Placental pericyte (primary cell): ENCODE measurements at places on chromosomes 1 and 21. TPM values are rescaled to one million over a fixed set of nuclear protein-coding genes. Genes with fewer than 3 reads are reported as not detected.

Gene CSRP1
- 564 and 654 TPM in 2 replicates for total RNA-seq

Gene MIA3
- total RNA-seq, result 46.8 and 86.7 TPM in 2 replicates

Gene PDXK
- total RNA-seq, result 96.1 and 192 TPM in 2 replicates

Gene NCF2
- 0.14 TPM in 1 of 2 replicates, not detected in the other for total RNA-seq

Gene SHISAL2A
- total RNA-seq, result not detected in 2 replicates

Gene PCSK9
- 0.14 and 3.1 TPM in 2 replicates for total RNA-seq

Gene AGMAT
- 0.44 and 2.3 TPM in 2 replicates for total RNA-seq

Gene DMRTA2
- total RNA-seq, result 0.14 and 0.22 TPM in 2 replicates

Gene WDR64
- not detected in 2 replicates for total RNA-seq

Gene OR2L13
- total RNA-seq, result not detected in 2 replicates

Gene PIK3R3
- 1.3 and 3.3 TPM in 2 replicates for total RNA-seq

Gene KRTAP12-2
- not detected in 2 replicates for total RNA-seq

Gene CFAP45
- total RNA-seq, result 0.44 and 1.3 TPM in 2 replicates

Gene AQP10
- total RNA-seq, result not detected in 2 replicates

Gene CLDN8
- total RNA-seq, result not detected in 2 replicates

Gene CCDC185
- not detected in 2 replicates for total RNA-seq

Gene FCRL2
- not detected in 2 replicates for total RNA-seq

Gene PGBD2
- total RNA-seq, result 3.7 and 6.0 TPM in 2 replicates

Gene RGS13
- not detected in 2 replicates for total RNA-seq

Gene MAGI3
- total RNA-seq, result 4.4 and 11.9 TPM in 2 replicates

Gene LRRC47
- 32.8 and 44.4 TPM in 2 replicates for total RNA-seq

Gene SYTL1
- total RNA-seq, result 0.44 TPM in 1 of 2 replicates, not detected in the other

Gene FAM177B
- 0.29 TPM in 1 of 2 replicates, not detected in the other for total RNA-seq

Gene GJA8
- not detected in 2 replicates for total RNA-seq

Gene GUCA2B
- not detected in 2 replicates for total RNA-seq

Gene KRTAP23-1
- total RNA-seq, result not detected in 2 replicates

Gene RAP1GAP
- 0.22 TPM in 1 of 2 replicates, not detected in the other for total RNA-seq

Gene AK5
- 17.1 and 101 TPM in 2 replicates for total RNA-seq

Gene ARV1
- total RNA-seq, result 12.7 and 13.3 TPM in 2 replicates

Gene USP1
- 13.8 and 35.8 TPM in 2 replicates for total RNA-seq
